Hematopoietic multipotent progenitor cell treated with erythropoietin and hydrocortisone succinate and interleukin-3 and kit ligand, for 17 days (in vitro differentiated cells): ENCODE measurements at places on chromosomes 7 and 10.

DNA sequence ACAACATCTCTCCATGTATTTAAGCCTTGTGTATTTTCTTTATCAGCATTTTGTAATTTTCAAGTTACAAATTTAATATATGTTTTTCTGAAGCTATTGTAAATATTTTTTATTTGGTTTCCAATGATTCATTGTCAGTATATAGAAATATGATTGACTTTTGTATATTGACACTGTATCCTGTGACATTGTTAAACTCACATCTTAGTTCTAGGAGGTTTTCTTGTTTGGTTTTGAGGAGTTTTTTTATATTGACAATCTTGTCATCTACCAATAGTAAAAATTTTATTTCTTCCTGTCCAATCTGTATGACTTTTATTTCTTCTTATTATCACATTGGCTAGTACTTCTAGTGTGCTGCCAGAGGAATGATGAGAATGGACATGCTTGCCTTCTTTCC lies 393.7 kb downstream of the GPAM start:
- no peak for DNase-seq

DNA sequence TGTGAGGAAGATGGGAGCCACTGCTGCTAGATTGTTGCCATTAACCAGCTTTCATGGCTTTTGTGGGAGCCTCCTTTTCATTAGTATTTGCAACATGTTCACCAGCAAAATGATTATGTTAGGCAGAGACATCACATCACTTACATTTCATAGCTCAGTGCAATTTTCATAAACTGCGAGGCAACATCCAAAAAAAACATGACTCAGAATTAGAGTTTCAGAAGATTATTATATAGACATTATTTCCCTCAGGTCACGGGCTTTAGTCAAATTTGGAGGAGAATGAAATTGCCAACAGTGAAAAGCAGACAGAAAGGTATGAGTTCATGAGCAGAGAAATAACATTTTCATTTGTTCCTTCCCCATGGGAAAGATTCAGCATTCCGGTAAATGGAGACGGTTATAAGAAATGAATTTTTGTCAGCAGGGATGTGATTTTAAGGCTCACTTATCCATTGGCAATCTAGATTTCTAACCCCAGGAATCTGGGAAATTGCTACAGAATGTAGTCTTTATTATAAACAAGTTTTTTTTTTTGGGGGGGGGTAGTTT lies 573.2 kb downstream of the AUTS2 start:
- DNase-seq = no peak

- DNase-seq = no peak
Observed at GRCh38 chr7:111958896-111959295, 247.3 kb downstream of the DOCK4 start.

DNA sequence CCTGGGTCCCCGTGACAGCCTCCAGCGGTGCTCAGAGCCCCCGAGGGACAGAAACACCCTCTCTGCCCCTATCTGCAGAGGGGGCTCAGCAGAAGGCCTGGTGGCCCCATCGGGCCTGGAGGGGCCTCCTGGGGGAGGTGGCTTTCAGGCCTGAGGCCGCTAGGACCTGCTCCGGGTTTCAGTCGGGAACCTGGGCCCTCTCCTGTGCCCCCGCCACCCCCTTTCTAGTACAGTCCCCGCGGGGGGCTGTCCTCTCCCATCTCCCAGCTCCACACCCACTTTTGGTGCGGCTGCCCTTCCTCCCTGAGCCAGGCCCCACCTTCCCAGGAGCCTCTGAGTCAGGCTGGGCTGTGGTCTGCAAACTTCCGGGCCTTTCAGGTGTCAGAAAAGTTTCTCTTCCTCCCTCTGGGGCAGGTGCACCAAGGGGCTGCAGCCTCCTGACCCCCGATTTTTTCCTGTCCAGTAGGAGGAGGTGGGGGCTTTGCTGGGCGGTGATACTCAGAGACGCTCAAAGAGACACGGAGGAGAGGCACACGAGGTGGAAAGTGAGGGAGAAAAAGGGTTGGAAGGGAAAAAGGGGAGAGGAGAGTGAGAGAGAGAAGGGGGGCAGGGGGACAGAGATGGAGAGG lies 692 bp downstream of the CARD11 start:
- DNase-seq = no peak

GRCh38 chr7:149136118-149136517 lies 10.0 kb upstream of the ZNF425 start:
- no peak for DNase-seq

DNA sequence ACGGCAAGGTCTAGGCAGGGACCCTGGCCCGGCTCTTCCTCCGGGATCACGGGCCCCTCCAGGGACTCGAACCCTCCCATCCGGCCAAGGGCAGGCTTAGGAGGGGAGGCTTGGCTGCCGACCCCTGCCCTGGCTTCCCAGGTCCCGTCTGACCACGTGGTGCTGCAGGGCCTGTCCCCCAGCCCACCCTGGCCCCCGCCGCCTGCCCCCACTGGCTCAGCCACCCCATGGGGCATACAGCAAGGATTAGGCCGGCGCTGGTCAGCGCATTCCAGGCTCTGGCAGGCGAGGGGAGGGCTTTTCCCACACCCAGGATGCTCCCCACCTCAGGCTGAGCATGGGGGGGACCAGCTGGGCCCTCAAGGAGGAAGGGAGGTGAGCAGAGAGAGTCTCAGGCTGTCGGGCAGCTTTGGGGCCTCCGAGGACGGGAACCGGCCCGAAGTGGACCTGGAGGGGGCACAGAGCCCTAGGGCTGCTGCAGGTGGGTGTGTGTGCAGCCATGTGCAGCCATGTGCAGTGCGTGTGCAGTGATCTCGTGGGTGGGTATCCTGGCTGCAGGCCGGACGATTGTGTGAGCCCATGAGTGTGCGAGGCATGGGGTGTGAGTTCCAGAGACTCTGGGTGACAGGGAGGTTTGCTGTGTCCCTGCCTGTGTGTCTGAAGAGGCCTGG lies 713 bp upstream of the GRIFIN start:
- DNase-seq = no peak

GRCh38 chr10:2897619-2898508 lies 169.5 kb upstream of the PFKP start:
- DNase-seq = no peak

DNA sequence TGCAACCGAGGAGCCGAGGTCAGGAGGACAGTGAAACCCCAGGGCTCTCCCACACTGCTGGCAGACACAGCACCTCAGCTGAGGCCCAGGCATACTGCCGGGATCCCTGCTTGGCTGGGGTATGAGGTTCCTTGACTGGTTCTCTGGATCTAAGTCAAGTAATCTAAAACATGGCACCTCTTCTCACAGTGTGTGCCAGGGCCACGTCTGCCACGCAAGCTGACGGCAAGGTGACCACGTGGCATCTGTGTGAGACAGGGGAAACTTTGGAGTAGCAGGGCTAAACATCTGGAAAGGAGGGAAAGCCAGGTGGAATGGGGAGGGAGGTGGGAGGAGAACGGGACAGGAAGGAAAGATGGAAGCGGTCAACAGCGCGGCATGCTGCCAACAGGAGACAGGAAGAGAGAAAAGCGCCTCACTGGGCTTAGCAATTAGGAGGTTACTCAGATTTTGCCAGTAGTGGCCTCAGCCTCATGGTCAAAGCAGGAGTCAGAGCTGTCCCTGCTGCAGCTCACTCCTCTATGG lies 103.7 kb downstream of the CXCL12 start:
- no peak for DNase-seq

GRCh38 chr10:15630353-15630752 lies 89.4 kb downstream of the ITGA8 start:
- DNase-seq = no peak

- no peak for DNase-seq
Observed at GRCh38 chr10:15324113-15324512, 47.0 kb downstream of the FAM171A1 start.

DNA sequence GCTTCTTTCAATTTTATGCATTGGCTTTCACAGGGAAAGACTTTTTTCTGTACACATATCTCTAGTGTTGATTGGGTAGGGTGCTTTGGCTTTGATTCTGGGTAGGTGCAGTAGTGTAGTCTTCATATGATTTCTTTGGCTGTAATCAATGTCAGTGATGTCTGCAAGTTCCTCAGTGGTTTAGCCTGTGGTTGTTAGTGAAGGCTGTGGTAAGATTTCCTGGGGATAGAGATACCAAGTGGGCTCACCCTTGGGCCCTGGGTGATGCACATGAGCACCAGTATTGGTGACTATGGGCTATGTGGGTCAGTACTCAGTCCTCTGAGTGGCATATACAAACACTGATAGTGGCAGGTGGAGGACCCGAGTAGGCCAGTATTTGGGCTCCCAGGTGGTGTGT lies 13.0 kb downstream of the GIMAP8 start:
- no peak for DNase-seq

GRCh38 chr7:69105092-69105491 lies 493.2 kb upstream of the AUTS2 start:
- DNase-seq = no peak

DNA sequence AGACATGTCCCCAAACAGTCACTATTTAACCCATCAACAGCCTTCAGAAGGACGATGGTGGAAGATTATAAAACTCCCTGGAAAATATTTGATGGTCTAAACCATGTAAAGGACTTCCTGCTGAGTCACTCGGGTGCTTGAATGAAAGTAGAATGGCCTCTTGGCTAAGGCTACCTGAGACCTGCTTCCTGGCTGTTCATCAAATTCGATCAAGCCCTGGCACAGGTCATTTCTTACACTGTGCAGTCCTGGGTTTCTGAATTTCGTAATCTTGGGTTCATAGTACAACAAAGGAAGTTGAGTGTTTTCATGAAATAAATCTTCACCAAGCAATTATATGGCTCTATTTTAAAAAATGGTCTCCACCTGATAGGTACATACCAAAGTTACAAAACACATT lies 260.3 kb upstream of the RNF32 start:
- no peak for DNase-seq

DNA sequence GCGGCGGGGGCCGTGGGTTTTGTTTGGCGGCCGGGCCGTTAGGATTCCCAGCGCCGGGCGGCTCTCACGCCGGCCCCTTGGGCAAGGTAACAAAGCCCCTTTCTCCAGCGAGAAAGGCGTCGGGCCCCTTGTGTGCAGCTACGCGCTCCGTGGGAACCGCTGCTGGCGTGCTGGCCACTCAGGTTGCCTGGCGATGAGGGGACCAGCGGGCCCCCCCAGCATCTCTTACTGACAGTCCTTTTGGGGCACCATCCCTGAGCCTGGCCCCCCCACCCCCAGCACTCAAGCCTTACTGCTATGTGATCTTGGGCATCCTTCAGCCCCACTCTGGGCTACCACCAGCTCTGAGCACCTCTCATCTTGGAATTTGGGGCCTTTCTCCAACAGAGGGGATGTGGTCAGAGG lies 1.8 kb downstream of the LFNG start:
- no peak for DNase-seq

DNA sequence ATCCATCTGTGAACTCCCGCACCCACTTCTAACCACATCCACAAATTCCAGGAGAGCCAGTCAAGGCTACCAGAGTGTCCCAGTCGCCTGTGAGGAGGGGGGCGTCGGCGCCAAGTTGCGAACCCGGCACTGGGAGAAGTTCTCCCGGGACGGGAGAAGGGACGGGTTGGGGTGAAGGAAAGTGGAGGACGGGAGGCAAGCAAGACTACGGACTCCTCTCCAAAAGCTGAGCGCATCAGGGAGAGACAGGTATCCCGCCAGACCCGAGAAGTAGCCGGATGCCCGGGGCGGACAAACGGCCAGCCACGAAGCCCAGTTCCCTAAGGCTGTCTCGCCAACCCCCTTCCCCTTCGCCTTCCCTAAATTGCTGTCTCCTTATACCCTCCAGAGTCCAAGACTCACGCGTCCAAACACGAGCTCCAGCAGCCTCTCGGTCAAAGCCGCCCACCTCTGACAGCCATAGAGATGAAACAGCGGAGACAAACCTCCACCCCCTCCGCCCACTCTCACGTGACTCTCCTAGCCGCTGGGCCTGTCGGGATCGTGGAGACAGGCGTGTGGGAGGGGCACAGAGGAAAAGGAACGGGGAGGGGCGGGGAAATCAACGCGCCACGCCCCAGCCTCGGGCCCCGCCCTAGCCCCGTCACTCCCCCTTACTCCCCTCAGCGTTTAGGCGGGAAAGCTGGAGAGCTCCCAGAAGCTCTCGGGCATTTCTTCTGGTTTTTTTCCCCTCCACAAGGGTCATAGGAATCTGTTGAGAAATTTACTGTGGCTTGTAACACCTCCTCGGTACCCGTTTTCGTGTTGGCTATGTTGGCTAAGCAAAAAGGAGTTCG lies at the start of gene MICU1:
Gene MICU1, minus strand, starts transcription at position 472 of the 836 bp plus-strand sequence. CDS start 59,286 bp downstream, outside the sequence.
- DNase-seq = peak; percentile 96

- DNase-seq = no peak
Observed at GRCh38 chr10:93139059-93139655, 65.5 kb downstream of the CYP26A1 start.

- DNase-seq = no peak
Observed at GRCh38 chr7:159226011-159226702, 81.5 kb upstream of the VIPR2 start.

DNA sequence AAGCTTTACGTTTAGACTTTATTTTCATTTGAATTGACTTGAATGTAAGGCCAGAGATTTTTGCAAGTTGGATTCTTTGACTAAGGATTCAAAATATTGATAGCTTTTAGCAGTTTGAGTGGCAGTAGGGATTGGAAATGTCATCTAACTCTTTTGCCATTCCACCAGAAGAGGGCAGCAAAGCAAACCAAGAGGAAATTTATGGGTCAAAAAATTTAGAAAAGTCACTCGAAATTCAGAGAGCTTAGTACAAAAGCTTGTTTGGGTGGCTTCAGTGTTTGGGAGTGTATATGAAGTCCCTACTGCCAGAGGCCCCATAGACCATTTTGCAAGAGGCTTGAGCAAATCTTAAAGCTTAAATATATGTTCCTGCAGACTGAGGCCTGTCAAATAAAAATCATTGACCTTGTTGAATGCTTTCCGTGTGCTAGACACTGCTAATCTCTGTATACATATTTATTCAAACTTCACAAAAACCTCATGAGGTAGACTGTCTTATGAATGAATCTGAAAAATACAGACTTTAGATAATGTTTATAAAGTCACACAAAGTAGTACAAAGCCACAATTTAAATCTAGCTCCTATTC lies 44.6 kb upstream of the RSBN1L start:
- DNase-seq = peak; percentile 69

GRCh38 chr7:33137103-33137502 lies 7.7 kb downstream of the BBS9 start:
- no peak for DNase-seq

GRCh38 chr10:71741029-71741428 lies 21.5 kb upstream of the C10orf105 start:
- no peak for DNase-seq

DNA sequence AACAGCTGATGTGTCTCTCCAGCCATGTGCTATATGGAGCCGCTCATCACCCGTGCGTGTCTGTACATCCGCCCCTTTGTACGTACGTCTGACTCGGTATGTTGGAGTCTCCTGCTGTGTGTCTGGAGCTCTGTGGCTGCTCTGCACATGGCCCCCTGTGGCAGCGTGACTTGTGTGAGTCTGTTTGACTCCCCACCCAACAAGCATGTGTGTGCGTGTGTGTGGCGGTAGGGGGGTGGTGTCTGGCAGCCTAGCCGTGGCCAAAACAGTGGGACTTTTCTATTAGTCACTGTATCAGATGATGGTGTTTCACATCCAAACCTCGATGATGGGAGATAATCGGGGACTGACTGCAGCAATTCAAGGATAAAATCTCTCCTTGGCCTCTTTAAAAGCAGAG lies 94.1 kb downstream of the COL13A1 start:
- no peak for DNase-seq
